NCI-H1417 treated with DMSO at 0.1 percent for 48 hours (cell line): ENCODE measurements at places on chromosomes 2 and 18.

DNA sequence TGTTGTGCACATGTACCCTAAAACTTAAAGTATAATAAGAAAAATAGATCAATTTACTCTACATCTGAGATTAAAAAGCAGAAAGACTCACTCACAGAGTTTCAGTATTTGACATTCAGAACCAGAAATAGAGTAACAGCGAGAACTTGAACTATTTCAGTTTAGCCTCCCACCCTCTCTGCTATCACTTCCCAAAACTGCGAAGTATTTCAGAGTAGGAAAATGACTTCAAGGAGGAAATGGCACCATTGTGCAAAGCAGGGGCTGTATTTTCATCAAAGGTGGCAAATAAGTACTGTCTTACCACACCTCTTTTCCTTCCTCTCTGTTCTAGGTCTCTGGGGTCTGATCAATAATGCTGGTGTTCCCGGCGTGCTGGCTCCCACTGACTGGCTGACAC lies 13.6 kb downstream of the DHRS9 start:
- DNase-seq, result no peak

GRCh38 chr2:12688091-12688490 lies 28.6 kb upstream of the TRIB2 start:
- DNase-seq, result no peak

DNA sequence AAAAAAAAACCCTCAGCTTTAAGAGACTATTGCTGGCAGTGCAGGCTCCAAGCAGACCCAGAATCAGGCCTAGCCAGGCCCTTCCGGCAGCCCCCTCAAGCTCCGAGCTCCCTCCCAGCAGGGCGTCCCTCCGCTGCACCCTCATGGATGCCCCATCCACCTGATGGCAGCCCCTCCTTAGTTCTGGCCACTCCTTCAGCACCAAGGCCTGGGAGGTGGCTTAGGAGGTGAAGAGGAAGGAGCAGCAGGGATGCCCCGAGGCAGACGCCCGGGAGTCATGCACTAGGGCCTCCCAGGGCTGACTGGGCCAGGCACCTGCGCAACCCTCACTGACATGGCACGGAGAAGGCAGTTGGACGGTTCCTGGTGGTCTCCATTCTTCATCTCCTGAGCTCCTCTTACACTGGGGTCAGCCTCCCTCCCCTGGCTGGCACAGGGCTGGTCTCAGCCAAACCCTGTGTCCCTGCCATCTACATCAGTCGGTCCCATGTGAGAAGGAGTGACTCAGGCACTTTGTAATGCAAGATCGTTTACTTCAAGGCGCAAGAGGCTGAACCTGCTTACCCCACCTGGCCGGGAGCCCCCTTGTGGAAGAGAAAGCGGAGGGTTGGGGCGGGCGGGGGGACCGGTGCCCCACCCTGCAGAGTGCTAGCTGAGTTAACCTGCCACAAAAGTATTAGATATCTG lies 53.5 kb upstream of the ID2 start:
- no peak for DNase-seq

DNA sequence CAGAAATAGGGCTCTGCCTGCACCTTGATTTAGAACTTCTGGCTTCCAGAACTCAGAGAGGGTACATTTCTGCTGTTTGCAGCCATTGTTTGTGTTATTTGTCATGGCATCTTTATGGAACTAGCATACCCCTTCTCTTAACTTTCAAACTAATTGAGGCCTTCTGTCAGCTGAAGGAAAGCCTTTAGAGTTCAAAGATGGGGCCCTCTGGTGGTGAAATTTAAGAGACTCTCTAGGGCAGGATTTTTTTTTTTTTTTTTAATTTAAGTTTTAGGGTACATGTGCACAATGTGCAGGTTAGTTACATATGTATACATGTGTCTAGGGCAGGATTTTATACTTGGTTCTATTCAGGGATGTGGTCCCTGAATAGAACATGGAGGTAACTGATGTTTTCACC lies 260.6 kb upstream of the LINC00305 start:
- no peak for DNase-seq

DNA sequence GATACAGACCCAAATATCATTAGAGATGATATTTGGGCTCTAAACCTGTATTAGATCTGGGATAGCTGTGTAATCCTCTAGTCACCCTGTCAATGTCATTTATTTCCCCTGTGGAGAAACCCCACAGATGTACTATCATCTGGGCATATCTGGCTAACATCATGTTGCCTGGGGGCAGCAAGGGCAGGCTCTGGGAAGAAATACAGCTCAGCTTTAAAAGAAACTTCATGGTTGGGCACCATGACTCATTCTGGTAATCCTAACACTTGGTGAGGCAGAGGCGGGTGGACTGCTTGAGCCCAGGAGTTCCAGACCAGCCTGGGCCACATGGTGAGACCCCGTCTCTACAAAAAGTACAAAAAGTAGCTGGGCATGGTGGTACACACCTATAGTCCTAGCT lies 282.5 kb downstream of the SLC8A1 start:
- no peak for DNase-seq
